ENCODE measurements at places on chromosomes 3 and 15.

GRCh38 chr3:151067158-151067557 lies 18.3 kb upstream of the MED12L start:
- DNase-seq = peak; percentile 34

DNA sequence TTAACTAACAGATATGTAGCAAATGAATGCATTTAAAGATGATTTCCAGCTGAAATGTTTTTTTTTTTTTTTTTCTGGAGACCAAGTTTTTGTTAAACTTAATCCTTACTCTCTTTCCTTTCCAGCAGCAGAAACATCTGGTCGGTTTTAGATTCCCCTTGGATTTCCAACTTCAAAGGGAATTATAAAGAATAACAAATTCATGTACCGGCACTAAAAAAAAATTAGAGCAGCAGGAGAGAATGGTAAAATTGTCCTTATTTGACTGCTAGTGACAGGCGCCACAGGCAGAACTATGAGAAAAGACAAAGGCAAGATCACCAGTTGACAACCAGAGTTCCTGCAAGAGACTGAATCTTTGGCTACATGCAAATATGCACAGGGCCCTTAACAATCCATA lies 393.3 kb downstream of the TIGIT start:
- no peak for DNase-seq

- DNase-seq = no peak
These were observed 9.1 kb upstream of the INO80 start for GRCh38 chr15:41125063-41125669.

DNA sequence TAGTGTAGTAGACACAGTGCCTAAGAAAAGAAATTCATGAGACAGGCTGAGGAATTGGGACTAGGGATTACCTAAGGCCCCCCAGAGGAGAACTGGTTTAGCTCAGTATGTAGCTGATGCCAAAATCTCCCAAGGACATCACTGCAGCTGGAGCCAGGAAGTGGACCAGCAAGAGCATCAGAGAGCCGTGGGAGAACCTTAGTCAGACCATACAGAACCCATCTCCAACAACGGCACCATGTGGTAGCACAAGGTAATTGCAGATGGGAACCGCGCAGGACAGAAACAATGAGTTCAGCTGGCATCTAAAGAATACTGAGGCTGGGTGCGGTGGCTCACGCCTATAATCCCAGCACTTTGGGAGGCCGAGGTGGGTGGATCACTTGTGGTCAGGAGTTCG lies 81.7 kb downstream of the WNT5A start:
- DNase-seq = peak; percentile 50

GRCh38 chr15:63319065-63319464 lies 41.7 kb downstream of the APH1B start:
- peak; percentile 57 for DNase-seq

DNA sequence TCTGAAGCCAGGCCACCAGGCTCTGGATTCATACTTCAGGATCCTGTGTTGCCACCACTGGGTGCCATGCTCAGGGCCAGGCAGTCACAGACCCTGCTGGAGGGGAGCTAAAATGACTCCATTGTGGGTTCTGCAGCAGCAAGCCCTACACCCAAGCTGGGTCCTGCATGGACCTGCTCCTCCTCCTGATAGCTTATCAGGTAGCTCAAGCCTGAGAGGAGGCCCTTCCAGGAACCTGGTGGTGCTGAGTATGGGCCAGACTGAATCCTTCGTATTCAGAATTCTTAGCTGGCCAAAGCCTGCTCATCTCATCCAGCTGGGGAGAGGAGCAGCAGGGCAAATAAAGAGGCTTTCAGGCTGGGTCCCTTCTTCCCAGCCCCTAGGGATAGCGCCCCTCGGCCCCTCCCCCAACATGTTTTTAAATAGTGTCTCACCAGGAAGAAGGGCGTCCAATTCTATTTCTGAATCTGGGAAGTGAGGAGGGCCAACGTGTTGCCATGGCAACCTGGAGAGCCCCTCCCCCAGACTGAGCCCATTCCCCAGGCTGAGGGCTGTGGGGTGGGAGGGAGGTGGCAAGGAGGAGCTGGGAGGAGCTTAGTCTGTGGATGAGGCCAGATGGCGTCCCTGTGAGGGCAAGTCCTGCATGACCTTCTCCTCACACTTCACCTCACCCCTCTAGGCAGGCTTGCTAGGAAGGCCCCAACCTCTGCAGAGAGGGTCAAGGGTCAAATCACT lies 11.0 kb upstream of the CAMKV start:
- DNase-seq = no peak

- no peak for DNase-seq
These were observed 24.9 kb downstream of the ETFA start for GRCh38 chr15:76286271-76286879.

- DNase-seq = no peak
These were observed 59.3 kb upstream of the COL6A6 start for GRCh38 chr3:130457671-130458070.

DNA sequence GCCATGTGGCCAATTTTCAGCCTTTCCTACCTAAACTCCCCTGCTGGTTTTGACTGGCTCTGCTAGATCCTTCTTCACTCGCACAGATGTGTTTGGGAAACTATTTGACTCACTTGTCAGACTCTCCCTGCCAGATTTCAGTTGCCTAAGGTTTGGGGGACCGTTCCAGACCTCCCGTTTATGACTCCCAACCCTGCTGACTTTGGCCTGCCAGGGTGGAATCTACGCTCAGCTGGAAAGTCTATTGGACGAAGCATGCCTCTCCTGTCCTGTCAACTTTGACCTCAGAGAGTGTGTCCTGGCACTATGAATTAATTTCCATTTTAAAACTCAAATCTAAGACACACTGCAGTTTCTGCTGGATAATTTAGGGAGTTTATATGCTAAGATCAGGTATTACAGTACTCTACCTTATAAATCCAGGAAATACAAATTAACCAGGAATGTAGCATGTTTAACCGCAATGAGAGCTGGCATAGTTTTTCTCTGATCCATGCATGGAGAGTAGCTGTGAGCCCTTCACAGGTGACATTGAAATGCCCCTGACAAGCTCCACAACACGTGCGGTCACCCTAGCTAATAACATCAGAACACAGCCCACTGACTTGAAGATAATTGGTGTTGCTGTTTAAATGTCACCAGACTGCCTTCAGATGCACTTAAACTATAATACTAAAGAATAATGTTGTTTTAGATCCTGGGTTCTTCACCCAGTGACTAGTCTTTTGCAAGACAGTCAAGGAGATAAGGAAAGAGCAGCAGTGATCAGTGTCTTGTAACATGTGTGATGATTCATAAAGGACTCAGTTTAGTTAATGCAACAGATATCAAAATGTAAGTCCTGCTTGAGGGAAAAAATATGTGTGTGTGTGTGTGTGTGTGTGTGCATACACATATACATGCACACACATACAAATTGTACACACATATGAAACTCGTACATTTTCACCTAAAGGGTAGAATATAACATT lies 223.0 kb upstream of the MCTP2 start:
- DNase-seq = no peak
